Myocyte (in vitro differentiated cells): ENCODE measurements at places on chromosomes 11 and 22. TPM values are rescaled to one million over a fixed set of nuclear protein-coding genes. Genes with fewer than 3 reads are reported as not detected.

GRCh38 chr11:96530473-96530872 lies 140.7 kb downstream of the JRKL start:
- DNase-seq = no peak

OTOG gene
- 0.08 and 0.10 TPM in 2 replicates for total RNA-seq

RAG1 gene
- total RNA-seq = 2.6 and 5.6 TPM in 2 replicates

SYT8 gene
- total RNA-seq = 0.59 and 2.8 TPM in 2 replicates

PHETA2 gene
- 10.2 and 18.6 TPM in 2 replicates for total RNA-seq

SLCO2B1 gene
- 0.05 TPM in 1 of 2 replicates, not detected in the other for total RNA-seq
